ENCODE measurements at places on chromosomes 16 and 17.
A peak's percentile ranks its signal among the peaks of the same experiment; 100 is the strongest.

GRCh38 chr17:81416612-81417011 lies 21.4 kb downstream of the BAHCC1 start:
- DNase-seq: no peak

DNA sequence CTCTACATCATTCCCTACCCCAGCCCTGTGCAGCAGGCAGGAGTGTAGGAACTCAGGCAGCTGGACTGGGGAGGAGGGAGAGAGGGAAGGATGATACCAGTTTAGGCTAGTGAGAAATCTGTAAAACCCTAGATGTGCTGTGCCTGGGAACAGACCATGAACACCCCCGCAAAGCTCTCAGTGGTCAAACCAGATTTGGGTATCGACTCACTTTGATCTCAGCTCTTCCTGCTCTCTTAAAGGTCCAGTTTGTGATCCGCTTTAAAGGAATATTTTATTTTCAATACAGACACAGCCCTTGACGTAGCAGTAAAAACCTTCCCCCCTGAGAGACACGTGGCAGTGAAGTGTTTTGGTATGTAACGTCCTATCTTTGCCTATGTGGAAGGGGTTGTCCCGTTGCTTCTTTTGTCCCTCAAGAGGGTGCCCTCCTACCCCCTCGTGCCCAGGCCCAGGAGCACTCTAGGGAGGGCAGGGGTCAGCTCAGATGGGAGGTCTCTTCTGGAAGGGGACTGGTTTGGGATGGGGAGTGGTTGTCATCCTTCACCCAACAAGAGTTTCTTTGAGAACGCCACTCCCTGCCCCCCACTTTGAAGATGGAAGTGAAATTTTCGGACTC lies 19.3 kb upstream of the TBX2 start:
- DNase-seq: no peak

- DNase-seq: no peak
Measured at GRCh38 chr16:5252791-5253190, 155.2 kb upstream of the EEF2KMT start.

- DNase-seq: no peak
Measured at GRCh38 chr16:946048-946395, 24.8 kb downstream of the LMF1 start.

DNA sequence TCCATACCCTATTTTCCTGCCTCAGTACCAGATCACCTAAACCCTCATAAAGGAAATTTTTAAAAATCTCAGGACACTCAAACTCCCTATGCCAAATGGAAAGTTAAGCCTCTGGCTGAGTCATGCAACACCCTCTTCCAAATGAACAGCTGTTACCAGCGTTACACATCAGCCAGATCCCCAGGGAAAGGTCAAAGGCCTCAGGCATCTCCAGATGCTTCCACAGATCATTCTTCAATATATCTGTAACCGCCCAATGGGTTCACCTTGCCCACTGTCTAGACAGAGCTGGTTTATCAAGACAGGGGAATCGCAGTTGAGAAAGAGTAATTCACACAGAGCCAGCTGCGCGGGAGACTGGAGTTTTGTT lies 29.1 kb upstream of the SHCBP1 start:
- DNase-seq: no peak

DNA sequence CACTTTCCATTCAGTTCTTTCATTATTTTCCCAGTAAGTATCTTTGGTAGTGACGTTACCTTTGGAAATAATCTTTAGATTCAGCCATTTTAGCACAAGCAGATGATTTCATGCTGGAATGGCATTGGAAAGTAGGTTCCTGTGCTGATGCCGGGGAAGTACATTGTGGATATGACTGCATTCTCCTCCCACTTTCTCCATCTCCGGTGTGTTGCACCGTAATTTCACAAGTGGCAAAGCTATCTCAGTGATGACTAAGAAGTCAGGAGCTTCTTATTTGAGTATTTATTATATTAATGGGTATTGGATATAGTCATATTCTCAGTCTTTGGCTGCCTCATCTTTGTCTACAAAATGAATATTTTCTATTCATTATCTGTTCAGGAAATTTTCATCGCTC lies 69.8 kb downstream of the MRTFB start:
- no peak for DNase-seq

DNA sequence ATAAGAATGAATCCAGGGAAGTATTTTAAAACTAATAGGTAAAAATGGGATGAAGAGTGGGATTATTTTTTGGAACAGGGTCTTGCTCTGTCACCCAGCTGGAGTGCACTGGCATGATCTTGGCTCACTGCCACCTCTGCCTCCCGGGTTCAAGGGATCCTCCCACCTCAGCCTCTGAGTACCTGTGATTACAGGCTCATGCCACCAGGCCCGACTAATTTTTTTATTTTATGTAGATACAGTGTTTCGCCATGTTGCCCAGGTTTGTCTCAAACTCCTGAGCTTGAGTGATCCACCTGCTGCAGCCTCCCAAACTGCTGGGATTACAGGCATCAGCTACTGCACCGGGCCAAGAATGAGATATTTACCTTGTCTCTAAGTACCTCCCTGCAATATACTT lies 22.1 kb downstream of the NSMCE1 start:
- DNase-seq: no peak

DNA sequence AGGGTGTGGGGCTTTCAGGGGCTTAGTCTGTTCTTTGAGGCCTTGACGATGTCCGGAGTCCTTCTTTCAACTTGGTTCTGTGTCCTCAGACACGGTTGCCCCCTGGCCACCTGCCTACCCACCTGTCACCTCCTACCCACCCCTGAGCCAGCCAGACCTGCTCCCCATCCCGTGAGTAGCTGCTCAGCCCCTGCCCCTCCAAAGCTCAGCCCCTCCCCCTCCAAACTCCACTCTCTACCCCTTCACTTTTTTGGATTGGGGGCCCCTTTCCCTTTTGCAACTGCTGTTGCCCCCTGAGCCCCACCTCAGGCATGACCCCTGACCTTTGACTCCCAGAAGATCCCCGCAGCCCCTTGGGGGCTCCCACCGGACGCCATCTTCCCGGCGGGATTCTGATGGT lies 1.2 kb downstream of the LAT start:
- no peak for DNase-seq

GRCh38 chr16:87202346-87202745 lies 114.8 kb downstream of the C16orf95 start:
- no peak for DNase-seq

GRCh38 chr17:62688398-62689160 lies 61.1 kb downstream of the MRC2 start:
- DNase-seq: no peak

- no peak for DNase-seq
Measured at GRCh38 chr16:66857437-66857836, 13.2 kb downstream of the CA7 start.

GRCh38 chr16:84599521-84600202 lies 18.2 kb downstream of the COTL1 start:
- peak; percentile 69 for DNase-seq

- DNase-seq: no peak
Measured at GRCh38 chr16:49849754-49850108, 6.2 kb downstream of the ZNF423 start.

GRCh38 chr17:59637611-59638310 lies 18.1 kb downstream of the CLTC start:
- no peak for DNase-seq

DNA sequence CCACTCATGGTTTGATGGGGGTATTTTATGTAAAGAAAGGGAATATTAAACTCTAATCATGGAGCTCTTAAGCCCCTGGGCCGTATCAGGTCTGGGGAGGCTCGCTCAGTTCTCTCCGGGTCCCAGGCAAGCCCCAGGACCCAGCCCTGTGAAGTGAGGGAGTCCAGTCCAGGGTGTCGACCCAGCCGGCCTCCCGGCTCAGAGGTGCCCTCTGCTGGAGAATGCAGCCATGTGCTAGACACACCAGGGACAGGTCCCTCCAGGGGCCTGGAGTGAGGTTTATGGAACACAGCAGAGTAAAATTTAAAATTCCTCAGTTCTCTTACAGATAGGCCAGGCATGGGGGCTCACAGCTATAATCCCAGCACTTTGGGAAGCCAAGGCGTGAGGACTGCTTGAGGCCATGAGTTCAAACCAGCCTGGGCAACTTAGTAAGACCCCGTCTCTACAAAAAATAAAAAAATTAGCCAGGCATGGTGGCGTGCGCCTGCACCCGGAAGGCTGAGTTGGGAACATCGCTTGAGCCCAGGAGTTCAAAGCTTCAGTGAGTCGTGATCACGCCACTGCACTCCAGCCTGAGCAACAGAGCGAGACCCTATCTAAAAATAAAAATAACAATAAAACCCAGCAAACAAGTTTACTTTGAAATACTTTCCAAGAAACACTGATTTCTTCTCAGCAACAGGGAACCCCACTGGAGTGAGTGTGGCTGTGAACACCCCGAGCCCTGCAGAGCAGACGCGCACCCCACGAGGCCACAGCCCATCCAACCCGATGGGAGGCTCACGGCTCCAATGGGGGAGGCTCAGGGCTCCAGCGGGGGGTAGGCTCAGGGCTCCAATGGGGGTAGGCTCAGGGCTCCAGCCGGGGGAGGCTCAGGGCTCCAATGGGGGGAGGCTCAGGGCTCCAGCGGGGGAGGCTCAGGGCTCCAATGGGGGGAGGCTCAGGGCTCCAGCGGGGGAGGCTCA lies 72.2 kb downstream of the ZNF778 start:
- DNase-seq: peak; percentile 68

- no peak for DNase-seq
Measured at GRCh38 chr16:15509593-15510535, 75.5 kb downstream of the BMERB1 start.

GRCh38 chr17:9021992-9022572 lies 772 bp downstream of the NTN1 start:
- no peak for DNase-seq

GRCh38 chr16:80480664-80481063 lies 60.1 kb upstream of the DYNLRB2 start:
- no peak for DNase-seq

GRCh38 chr17:61333136-61333535 lies 66.5 kb upstream of the TBX2 start:
- no peak for DNase-seq

DNA sequence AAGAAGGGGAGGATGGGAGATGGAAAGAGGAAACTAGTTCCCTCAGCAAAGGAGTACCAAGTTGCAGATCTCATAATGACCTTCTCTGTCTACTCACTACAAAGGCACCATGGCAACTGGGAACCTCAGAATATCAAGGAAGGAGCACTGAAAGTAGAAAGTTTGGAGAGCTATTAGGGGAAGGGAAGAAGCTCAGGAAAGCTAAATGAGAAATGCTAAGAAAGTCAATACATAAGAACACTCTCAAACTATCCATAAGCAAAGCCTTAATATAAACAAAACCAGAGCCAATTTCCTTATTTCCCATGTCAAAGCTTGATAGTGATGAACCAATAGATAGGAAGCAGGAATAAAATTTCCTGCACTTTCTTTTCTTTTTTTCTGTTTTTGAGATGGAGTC lies 57.9 kb upstream of the C17orf78 start:
- DNase-seq: no peak

DNA sequence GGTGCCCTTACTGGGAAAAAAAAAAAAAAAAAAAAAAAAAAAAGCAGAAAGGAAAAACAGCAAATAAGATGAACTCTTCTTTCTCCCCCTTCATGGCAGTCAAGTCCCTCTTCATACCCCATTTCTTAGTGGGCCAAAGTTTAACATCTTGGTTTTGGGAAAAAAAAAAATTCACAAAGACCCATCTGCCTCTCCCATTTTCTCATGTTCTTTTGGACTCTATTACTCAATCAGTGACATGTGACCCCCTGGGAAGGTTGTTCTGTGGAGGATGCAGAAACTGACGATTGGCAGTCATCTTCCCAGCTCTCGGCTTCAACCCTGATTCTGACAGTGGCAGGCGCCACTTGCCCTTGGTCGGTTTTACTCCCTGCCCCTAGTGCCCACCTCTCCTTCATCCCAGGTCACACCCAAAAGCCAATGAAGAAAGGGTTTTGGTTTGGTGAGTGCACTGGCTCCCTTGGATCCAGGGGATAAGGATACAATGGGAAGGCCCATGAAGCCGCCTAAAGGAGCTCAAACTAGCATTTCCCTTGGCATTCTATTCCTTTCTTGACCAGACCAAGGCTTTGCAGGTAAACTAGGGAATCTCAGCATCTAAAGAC lies 60.7 kb upstream of the TBX2 start:
- DNase-seq: no peak

DNA sequence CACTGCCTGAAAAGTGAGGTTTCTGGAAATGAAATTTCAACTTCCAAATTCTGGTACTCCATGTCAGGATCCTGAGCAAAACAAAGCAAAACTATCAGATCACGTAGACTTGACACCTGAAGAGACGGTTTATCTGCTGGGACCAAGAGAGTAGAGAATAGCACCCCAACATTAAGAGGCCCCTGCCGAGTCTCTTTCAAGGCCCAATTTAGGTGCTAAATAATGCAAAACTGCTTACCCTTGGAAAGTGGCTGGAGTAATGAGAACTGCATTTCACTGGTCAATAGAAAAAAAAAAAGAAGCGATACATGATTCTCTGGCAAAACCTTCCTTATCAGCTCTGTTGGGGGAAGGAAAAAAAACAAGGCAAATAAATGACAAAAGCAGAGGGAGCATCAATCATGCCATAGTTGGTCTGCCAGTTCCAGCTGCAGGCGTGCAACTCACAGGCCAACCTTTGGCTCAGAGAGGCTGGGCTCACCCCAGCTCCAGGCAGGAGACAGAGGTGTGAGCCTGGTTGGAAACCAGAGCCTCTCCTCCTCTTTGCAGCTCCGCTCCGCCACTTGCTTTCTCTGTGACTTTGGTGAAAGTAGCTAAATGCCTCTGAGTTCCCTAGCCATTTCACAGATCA lies 595.2 kb downstream of the TOX3 start:
- DNase-seq: no peak

- peak; percentile 67 for DNase-seq
Measured at GRCh38 chr17:42405963-42406495, 17.0 kb downstream of the CAVIN1 start.

DNA sequence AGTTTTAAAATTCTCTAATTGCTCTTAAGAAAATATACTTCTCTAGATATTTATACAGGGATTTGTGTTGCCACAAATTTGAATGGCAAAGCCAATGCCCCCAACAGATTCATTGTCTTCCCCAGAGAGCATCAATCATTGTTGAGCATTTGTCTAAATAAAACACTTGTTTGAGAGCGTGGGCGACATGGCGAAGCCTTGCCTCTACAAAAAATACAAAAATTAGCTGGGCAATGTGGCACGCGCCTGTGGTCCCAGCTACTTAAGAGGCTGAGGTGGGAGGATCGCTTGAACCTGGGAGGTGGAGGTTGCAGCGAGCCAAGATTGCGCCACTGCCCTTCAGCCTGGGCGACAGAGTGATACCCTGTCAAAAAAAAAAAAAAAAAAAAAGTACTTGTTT lies 13.4 kb upstream of the SRSF1 start:
- no peak for DNase-seq

- no peak for DNase-seq
Measured at GRCh38 chr17:5788266-5788900, 204.1 kb upstream of the NLRP1 start.

GRCh38 chr17:64270885-64271284 lies 7.8 kb upstream of the TEX2 start:
- no peak for DNase-seq

Measured in stimulated activated CD8-positive, alpha-beta memory T cell treated with anti-CD3 and anti-CD28 coated beads, Interleukin-2, amount 100 ng/mL, for 48 hours (primary cell).